ENCODE measurements at places on chromosomes 3 and 15. TPM values are rescaled to one million over a fixed set of nuclear protein-coding genes. Genes with fewer than 3 reads are reported as not detected.

DNA sequence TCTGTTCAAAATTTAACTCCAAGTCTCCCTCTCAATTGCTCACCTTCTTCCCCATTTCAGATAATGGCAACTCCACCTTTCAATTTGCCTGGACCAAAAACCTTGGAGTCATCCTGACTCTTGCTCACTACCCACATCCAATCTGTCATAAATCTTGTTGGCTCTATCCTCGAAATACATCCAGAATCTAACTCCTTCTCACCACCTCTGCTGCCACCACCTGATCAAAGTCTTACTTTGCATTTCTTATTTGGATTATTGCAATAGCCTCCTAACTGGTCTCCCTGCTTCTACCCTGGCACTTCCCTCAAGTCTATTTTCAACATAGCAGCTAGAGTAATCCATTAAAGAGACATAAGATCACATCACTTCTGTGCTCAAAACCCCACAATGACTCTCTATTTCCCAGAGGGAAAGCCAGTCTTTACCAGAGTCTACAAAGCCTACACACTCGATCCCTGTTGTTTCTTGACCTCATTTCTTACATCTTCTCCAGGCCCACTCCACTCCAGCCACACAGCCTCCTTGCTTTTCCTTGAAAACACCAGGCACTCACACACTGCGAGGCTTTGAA is 86.6 kb downstream of the GPR156 start:
- no peak for DNase-seq

CCDC39 gene
- polyA plus RNA-seq = 5.4 TPM

VEPH1 gene
- 62.6 TPM for polyA plus RNA-seq

DLL4 gene
- 6.6 TPM for polyA plus RNA-seq

ZNF80 gene
- polyA plus RNA-seq = not detected

GRCh38 chr15:45107941-45108630 is 5.9 kb downstream of the DUOX2 start:
- no peak for DNase-seq

GRCh38 chr3:140443806-140444205 is 234.1 kb upstream of the TRIM42 start:
- no peak for DNase-seq

DNA sequence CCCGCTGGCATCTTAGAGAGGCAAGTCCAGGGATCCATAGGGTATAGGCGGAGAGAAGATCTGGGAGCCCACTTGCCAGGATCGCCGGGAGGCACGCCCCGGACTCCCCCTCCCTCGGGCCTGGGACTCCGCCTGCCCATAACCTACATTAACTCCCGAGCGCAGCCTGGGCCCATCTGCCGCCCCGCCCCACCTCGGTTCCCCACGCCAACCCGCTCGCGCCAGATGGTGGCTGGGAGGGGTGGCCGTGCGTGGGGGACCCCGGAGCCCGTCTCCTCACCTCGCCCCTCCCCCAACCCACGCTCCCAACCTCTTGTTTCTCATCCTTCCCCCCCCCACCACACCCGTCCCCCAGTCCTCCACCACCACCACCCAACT is 1.7 kb upstream of the DLL4 start:
- DNase-seq = no peak

- DNase-seq = no peak
Measured at GRCh38 chr3:126983653-126984390, 907 bp downstream of the PLXNA1 start.

GRCh38 chr3:69239063-69239462 is 116.7 kb upstream of the LMOD3 start:
- DNase-seq = no peak

GRCh38 chr3:61897848-61898247 is 336.5 kb downstream of the PTPRG start:
- no peak for DNase-seq

PLA2G4D gene
- not detected for polyA plus RNA-seq

GRCh38 chr15:55434989-55435825 is 26.9 kb downstream of the PIERCE2 start:
- peak; percentile 48 for DNase-seq

MAP6D1 gene
- 0.52 TPM for polyA plus RNA-seq

DNA sequence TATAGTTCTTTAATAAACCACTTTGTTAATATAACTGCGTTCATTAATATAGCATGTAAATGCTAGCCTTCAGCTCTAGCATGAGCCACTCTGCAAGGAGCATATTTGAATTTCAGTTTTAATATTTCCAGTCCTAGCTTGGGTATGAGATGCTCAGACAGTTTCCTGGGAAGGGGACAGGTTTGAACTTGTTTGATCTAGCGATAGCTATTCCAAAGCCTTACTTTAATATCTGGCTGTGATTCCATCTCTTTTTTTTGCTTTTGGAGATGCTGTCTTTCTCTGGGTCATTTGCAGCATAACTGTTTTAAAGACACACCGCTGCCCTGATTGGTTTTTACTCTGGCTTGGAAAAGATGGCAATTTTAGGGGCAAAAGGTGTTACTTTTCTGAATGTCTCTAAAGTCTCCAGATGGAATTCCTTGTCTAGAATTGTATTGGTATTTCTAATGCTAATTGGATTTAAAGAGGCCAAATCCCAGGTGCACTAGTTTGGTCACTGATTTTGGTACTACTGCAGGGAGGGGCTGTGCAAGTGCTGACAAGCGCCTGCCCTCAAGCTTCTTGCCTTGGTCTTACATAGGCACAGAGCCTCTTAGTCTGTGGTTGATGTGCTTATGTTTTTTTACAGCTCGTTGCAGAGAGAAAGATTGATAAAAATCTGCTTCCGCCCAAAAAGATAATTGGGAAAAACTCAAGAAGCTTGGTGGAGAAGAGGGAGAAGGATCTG is 2.8 kb downstream of the NISCH start:
- DNase-seq = no peak

GRCh38 chr3:79250746-79251145 is 517.1 kb downstream of the ROBO1 start:
- DNase-seq = no peak

DNA sequence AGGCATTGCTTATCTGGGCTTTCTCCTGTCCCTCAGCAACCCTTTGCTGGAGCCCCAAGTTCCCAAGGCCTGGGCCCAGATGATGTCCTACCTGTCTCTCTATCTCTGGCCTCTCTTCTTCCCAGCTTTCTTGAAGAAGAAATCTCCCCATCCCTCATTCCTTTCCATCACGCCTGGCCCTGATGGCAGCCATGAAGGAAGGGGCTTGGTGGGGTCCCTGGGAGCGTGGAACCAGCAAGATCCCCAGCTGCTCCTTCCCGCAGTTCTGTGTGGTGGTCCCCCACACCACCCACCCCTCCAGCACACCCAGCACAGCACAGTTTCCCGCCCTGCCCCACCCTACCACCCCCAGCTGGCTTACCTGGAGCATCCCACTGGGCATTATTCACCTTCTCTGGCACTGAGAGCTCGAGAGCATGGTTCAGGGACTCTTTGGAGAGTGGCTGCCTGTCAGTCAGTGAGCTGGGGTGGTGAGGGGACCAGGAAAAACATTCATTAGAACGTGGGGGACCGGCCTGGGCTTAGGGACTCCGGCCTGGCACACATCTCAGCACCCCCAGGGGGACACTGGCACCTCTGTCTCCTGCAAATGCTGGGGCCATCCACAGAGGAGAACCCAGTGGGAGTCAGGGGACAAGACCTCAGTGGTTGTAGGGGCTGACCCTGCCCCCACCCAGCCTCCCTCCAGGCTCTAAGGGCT is 26.6 kb downstream of the ACSBG1 start:
- DNase-seq = no peak

DNA sequence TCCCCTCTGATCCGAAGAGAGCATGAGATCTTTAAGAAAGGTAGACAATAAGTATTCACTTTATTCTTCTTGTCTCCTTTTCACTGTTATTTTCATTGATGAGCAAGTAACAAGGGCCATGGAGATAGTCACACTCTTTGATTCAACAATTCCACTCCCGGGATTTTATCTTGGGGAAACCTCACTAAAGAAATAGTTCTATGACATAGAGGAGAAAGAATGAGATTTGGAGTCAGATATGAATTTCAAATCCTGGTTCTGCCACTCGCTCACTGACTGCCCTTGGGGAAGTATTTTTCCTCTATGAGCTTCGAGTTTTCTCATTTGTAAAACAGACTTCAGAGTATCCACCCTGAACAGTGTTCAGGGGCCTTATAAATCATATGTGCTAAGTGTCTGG is 514.6 kb downstream of the NLGN1 start:
- DNase-seq = no peak

GRCh38 chr3:18228060-18228459 is 197.1 kb downstream of the SATB1 start:
- no peak for DNase-seq

RMDN3 gene
- 39.2 TPM for polyA plus RNA-seq

GPR15 gene
- polyA plus RNA-seq = not detected

GRCh38 chr3:172980849-172981248 is 160.2 kb downstream of the SPATA16 start:
- no peak for DNase-seq

- DNase-seq = no peak
Measured at GRCh38 chr3:100354850-100355249, 20.3 kb downstream of the NIT2 start.

DNA sequence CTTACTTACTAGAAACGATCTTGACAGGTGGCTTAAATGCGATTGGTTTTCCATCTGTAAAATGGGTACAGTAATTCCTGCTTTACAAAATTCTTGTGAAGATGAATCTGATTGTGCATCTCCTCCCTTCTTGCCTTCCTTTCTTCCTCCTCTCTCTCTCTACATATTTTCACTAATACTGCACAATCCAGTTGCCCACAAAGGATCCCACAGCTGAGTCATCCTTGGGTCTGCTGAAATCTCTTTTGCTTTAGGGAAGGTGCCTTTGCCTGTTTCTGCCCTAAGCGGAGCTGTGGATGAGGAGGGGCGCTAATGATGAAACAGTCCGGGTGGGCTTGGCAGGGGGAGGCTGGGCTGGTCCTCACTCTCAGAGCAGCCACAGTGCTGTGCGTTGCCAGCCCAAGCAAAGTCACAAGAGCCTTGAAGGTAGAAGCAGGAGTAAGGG is 46.1 kb downstream of the AMOTL2 start:
- DNase-seq = no peak

IL5RA gene
- 0.76 TPM for polyA plus RNA-seq

APOD gene
- 1.1 TPM for polyA plus RNA-seq

GRCh38 chr3:87127281-87127680 is 99.8 kb upstream of the CHMP2B start:
- DNase-seq = no peak

GRIP2 gene
- polyA plus RNA-seq = 1.0 TPM

DNA sequence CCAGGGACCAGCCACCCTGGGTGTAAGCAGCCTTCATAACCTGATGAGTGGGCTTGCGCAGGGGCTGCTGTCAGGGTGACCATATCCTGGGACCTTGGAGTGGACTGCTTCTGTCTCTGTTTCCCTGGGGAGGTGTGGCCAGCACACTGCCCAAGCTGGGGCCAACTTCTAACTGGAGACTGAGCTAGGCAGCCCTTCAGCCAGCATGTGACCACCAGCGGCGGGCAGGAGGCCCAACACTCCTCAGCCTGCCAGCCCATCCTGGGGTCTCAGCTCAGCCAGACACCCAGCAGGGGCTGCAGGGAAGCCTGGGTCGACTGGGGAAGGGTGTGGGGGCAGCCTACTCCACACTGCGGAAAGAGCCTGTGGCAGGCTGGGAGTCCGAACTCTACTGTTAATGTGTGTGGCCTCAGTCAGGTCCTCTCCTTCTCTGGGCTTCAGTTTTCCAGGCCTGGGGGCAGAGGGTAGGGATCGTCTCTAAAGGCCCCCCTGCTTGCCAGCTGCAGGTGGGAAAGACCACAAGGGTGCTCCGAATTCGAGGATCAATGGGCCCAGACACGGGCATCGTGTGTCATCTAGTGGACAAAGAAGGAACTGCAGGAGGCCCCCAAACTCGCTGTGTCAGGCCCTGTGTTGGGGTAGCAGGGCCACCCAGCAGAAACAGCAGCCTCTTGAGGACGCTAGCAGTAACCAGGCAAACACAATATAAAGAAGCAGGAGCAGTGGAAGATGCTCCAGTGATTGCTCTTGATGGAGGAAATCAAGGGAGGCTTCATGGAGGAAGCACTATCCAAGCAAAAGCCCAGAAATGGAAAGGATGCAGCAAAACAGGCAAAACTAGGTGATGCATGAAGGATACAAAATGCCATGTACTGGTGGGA is 2.0 kb upstream of the SEMA3G start:
- DNase-seq = no peak

- DNase-seq = no peak
Measured at GRCh38 chr3:168141405-168141998, 45.8 kb upstream of the GOLIM4 start.

DNA sequence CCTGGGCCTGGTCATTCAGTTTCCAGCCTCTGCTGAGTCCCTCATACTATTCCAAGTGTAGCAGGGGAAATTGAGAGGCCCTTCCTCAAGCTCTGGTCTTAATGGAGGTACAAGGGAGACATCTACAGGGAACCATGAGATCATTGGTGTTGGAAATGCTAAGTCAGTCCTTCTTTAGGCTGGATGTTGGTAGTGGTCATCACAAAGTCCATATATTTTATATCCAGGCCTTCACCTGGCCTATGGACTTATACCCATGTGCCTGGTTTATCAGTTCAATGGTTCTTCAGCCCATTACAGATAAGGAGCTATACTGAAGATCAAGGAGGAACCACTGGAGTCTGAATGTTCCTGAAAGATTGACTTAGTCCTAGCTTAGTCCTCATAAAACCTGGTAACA is 135.0 kb downstream of the STAG1 start:
- no peak for DNase-seq

DNA sequence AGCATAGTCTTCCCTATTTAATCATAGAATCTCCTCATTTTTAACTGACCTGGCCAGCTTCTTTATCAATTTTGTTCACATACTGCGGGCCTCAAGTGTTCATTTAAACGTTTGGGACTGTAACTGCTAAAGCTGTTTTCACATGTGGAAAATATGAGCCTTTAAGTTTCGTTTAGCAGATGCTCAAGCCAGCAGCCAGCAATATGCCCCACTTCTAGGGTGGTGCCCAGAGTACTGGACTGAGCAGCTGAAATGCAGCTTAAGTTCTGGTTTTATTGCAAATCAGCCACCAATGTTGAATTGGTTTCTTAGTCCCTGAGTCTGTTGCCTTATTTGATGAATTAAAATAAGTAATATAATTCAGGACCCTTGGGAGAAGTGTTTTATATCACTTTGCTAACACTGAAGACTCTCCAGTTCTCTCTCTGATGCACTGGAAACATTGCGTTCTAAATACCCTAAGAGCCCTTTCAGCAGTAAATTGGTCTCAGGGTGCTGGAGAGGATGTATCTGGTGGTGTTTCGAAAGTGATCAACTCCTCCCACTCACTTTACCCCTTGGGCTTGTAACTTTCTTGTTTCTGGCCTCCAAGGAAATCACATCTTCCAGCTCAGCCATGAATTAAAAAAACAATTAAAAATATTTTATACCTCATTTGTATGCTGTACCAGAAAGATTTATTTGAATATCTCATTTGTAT is 61.7 kb downstream of the B3GALNT1 start:
- DNase-seq = no peak

GRCh38 chr15:35186346-35186745 is 101.3 kb upstream of the NANOGP8 start:
- DNase-seq = no peak

GOLGA8H gene
- polyA plus RNA-seq = 0.86 TPM

- no peak for DNase-seq
Measured at GRCh38 chr15:81293728-81294515, 30.0 kb downstream of the STARD5 start.

DNA sequence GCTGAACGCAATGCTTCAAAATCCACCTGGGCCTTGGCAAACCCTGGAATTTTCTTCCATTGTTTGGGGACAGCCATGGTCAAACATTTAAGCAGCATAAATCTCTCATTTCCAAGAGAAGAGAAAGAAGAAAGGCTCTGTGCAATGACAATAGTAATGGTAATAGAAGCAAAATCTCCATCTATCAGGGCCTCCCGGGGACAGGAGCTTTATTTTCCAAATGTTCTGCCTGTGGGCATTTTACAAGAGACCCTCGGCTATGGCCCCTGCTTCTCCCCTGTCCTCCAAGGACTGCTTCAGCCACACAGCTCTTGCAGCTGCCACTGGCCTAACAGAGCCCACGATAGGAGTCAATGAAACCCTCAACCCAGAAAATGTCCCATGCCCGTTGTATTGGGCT is 12.7 kb upstream of the FAM240A start:
- no peak for DNase-seq

Measured in right renal cortex interstitium (tissue), 3 donors.